ENCODE measurements at places on chromosomes 3 and 15. TPM values are rescaled to one million over a fixed set of nuclear protein-coding genes. Genes with fewer than 3 reads are reported as not detected.

The SCG3 gene
- not detected for total RNA-seq

The TGM4 gene
- total RNA-seq, result not detected

The RASL12 gene
- total RNA-seq, result 86.9 TPM

The CD80 gene
- 1.8 TPM for total RNA-seq

The P3H2 gene
- 25.8 TPM for total RNA-seq

GRCh38 chr3:109369510-109369909 lies 32.2 kb upstream of the DPPA4 start:
- H3K4me3 ChIP-seq, result no peak overlapping the region
- H3K27me3 ChIP-seq, result no peaks in the 10 kb centered on the region
- no peak for DNase-seq
- H3K36me3 ChIP-seq, result no peaks in the 10 kb centered on the region
- H3K4me1 ChIP-seq, result no peaks in the 10 kb centered on the region
- H3K27ac ChIP-seq, result no peak overlapping the region

DNA sequence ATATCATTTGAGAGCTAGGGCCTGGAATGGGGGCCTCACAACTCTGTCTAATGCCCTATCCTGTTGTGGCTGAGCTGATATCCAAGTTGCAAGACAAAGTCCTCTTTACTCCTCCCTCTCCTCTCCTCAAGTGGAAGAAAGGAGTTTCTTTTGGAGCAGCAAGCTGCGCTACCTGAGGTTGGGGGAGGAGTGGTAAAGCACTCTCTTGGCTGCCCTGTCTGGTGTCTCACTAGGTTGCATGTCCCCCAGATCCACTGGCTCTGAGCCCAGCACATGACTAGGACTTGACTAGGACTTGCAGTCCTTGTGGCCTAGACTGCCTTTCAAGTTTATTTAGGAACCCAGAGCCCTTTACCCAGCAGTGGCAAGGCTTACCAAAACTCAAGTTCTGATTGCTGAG lies 141.1 kb upstream of the SETMAR start:
- no peak overlapping the region for H3K27ac ChIP-seq
- no peaks in the 10 kb centered on the region for H3K4me1 ChIP-seq
- H3K4me3 ChIP-seq, result no peak overlapping the region

GRCh38 chr15:59794229-59794886 lies 105.2 kb upstream of the BNIP2 start:
- H3K27me3 ChIP-seq, result no peaks in the 10 kb centered on the region
- H3K4me3 ChIP-seq, result no peak overlapping the region
- DNase-seq, result no peak

DNA sequence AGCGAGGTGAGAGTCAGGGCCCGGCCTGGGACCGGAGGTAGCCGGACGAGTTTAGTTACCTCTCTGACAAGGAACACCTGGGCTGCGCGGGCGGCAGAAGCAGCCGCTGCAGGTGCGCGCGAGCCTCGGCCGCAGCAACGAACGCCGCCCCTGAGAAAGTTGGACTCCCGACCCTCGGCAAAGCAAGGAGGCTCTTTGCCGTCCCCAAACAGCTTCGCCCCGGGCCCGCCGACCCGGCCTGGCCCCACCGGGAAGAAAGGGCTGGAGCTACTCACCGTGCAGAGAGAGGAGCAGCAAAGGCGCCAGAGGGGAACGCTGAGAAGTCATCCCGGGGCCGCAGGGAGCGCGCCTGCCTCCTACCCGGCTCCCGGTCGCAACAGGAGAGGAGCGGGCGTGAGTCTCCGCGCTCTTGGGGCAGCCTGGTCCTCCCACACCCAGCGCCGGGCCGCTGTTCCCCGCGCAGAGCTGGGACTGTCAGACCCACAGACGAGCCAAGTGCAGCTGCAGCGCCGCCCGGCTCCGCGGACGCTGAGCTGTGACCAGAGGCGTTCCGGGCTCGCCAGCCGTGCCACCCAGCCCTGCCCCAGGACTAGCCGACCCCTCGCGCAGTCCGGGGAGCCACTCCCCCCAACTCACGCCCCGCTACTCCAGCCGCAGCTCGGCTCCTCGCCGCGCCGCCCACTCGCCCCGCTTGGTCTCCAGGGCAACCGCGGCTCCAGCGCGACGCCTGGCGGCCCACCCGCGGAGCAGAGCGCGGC lies at the start of gene IGSF11:
TSS of gene IGSF11 (minus strand) at position 591 of the 758 bp plus-strand sequence. CDS start at position 327, 264 bp downstream.
- H3K4me3 ChIP-seq, result peak within 1 kb of the TSS; percentile 38
- no peaks in the 10 kb centered on the region for H3K36me3 ChIP-seq
- H3K27ac ChIP-seq, result no peak within 1 kb of the TSS
- DNase-seq, result peak; percentile 84
- H3K4me1 ChIP-seq, result no peaks in the 10 kb centered on the region

DNA sequence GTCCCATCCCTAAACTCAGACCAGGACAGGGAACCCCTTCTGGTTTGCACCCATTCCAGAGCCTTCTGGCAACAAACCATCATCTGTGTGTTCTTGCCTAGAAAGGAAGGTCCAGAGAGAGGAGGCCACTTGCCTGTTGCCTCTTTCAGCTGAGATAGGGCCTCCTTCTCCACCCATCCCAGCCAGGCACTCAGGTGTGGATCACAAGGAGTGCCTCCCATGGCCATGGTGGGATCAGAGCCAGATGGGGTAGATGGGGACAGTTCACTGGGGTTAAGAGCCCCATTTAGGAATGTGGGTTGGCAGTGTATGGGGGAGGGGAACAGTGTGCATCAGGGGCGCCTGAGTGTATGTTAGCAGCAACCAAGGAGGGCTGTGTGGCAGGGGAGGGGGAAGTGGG lies 8.9 kb upstream of the CTDSPL start:
- no peak overlapping the region for H3K4me3 ChIP-seq
- H3K36me3 ChIP-seq, result no peaks in the 10 kb centered on the region
- H3K27me3 ChIP-seq, result no peaks in the 10 kb centered on the region
- H3K27ac ChIP-seq, result no peak overlapping the region
- peaks cover 4% of the 10 kb centered on the region for H3K4me1 ChIP-seq
- DNase-seq, result no peak

DNA sequence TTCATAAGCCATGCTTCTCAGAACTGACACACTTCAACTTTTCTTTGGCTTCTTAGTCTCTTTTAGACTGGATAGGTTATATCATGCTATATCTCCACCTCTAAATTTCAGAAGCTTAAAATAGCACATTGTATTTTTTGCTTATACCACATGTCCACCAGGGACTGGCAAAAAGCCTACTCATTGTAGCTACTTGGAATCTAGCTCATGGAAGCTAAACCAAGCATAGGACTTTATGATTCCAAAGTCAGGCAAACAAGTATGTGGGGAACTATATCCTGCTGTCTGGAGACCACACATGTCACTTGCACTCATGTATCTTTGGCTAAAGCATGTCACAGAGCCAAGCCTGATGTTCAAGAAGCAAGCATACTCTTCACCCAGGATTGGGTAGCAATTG lies 245.0 kb upstream of the RASGRP1 start:
- H3K4me3 ChIP-seq, result no peak overlapping the region
- no peaks in the 10 kb centered on the region for H3K27me3 ChIP-seq
- no peaks in the 10 kb centered on the region for H3K4me1 ChIP-seq
- DNase-seq, result no peak

DNA sequence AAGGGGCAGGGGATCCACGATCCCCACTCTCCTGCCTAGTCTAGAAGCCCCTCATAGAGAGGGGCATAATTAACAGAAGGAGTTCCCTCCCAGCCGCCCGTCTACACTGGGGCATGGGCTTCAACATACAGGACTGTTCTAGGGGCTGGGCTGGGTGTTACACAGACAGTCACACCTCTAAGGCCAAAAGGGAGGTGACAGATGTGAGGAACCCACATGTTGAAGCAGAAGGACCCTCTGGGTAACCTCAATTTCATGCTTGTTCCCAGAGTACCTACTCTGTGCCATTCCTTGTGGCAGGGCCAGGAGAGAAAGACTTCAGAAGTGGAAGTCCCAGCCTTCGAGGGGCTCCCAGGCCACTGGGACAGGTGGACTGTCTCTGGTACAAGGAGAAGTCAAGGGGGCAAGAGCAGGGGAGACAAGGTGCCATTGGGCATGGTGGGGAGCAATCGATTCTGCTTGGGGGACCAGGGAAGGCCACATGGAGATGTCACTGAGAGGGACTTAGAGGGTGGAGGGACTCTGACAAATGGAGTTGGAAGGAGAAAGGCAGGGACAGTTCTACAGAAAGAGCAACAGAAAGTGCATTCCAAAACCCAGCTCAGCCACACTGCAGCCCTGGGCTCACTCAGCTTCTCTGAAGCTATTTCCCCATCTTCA lies 71.3 kb downstream of the CPN2 start:
- H3K4me1 ChIP-seq, result peaks cover 6% of the 10 kb centered on the region
- no peak for DNase-seq
- no peak overlapping the region for H3K4me3 ChIP-seq

- H3K27ac ChIP-seq, result no peak overlapping the region
- peaks cover 2% of the 10 kb centered on the region for H3K4me1 ChIP-seq
- no peak overlapping the region for H3K4me3 ChIP-seq
- no peak for DNase-seq
Observed at GRCh38 chr3:197709135-197709534, 27.6 kb downstream of the RUBCN start.
